ENCODE measurements at places on chromosomes 13 and 19.
A peak's percentile ranks its signal among the peaks of the same experiment; 100 is the strongest.

DNA sequence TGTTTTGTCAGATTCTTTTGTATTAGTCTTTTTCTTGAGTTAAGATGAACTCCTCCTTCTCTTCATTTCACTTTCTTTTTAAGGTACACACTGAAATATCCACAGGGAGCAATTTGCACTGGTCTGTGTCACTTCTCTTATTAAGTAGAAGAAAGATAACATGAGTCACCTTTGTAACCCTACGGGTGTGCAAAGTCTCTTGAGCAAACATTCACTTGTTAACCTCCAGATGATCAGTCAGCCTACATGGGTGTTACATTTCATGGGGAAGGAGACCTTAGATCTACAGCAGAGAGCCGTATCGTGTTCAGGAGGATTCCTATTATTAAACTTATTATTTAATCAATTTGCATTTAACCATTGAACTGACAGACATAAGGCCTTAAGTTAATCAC is 5.1 kb downstream of the ZNF507 start:
- DNase-seq = no peak

DNA sequence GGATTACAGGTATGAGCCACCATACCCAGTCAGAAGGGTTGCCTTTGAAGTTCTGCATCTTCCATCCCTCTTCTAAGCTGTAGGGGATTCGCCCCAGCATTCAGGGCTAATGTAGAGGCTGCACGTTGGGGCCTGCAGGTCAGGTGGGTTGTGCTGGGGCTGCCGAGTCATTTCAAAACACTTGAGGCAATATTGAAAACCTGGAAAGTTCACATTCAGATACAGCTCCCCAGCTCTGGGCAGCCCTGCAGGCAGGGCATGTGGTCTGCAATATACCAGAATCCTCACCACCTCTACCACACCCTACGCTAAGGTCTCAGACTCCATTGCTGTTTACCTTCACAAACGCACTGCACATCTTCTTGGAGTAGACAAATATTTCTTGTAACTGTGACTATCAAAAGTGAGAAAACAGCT is 24.6 kb downstream of the CCNE1 start:
- DNase-seq = no peak

DNA sequence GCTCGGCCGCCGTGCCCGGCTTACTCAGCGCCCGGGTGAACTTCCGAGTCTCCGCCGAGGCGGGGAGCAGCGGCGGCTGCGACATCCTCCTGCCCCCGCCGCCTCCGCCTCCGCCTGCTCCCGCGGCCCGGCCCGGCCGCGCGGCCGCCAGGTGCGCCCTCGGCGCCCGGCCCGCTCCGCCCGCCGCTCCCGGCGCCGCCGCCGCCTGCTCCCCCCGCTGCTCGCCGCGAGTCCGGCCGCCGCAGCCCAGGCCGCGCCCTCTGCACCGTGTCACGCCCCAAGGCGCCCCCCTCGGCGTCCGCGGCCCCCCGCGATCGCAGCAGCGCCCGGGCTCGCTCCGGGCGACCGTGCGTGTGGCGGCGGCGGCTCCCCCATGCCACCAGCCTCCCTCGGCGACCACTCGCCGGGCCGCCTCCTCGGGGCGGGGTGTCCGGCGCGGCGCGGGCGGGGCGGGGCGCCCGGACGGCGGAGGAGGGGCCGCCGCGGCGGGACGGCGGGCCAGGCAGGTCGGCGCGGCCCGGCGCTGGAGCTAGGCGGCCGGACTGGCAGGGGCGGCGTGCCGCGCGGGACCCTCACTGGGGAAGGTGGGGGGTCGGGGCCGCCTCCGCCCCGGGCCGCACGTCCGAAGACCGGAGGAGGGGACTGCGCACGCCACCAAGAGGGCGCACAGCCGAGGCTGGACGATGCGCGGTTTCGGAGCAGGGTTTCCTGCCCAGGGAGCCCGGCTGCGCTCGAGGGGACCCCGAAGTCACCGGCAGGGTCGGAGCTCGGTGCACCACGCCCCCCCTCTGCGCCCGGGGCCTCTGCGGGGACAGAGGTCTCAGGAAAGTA is 108.6 kb upstream of the DOCK9 start:
- DNase-seq = peak; percentile 71

DNA sequence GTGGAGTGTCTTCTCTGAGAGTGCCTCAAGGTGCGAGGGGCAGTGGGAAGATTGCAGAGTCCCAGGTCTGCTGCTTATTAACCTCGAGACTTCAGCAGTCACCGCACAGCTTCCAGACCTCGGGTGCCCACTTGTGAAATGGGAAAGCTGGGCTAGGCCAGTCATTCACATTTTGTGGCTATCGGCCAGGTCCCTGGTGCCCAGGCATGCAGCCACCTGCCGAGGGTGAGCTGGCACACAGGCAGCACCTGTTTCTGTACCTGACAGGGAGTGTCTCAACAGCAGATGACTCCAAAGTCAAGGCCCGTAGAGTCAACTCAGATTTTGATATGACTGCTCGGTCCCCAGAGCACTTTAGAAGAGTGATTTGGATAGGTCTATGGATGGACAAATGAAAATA is 21.9 kb downstream of the UQCRFS1 start:
- no peak for DNase-seq

DNA sequence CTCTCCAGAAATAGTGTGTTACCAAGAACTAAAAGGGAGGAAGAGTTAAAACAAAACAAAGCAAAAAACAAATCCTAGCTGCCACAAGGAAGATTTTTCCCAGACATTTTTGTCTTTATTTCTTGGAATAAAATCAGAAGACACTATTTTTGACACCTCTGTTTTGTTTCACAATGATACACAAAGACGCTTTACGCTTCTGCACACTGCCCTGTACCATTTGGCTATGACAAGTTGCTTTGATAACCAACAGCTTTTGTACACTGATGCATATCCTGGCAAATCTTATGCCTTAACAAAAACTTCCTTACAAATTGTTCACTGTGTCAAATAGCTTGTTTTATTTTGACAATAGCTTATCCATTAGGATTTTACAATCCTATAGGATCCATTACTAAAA is 103.5 kb upstream of the RAP2A start:
- no peak for DNase-seq

GRCh38 chr19:10238172-10238783 is 7.1 kb upstream of the S1PR2 start:
- no peak for DNase-seq

DNA sequence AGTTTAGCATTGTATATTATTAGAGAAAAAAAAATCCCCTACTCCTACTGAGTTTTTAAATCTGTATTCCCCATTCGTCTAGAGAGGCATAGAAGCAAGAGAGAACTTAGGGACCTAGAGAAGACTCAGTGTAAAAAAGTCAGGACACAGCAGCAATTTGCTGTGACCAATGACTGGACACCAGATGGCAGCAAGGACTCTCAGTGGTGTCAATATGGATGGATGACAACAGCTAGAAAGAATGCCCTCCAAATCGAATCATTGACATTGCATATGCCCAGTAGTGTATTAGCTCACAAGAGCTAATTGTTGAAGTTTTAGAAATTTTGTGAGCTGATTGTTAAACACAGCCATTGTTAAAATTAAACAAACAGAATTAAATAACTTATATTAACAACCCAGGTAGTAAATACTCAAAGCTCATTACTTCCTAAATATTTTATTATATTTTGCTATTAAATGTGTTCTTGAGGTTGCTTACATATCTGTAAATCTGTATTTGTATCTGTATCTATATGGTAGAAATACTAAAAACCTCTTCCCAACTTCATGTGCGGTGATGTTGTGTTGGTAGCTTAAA is 43.9 kb downstream of the SIAH3 start:
- no peak for DNase-seq

DNA sequence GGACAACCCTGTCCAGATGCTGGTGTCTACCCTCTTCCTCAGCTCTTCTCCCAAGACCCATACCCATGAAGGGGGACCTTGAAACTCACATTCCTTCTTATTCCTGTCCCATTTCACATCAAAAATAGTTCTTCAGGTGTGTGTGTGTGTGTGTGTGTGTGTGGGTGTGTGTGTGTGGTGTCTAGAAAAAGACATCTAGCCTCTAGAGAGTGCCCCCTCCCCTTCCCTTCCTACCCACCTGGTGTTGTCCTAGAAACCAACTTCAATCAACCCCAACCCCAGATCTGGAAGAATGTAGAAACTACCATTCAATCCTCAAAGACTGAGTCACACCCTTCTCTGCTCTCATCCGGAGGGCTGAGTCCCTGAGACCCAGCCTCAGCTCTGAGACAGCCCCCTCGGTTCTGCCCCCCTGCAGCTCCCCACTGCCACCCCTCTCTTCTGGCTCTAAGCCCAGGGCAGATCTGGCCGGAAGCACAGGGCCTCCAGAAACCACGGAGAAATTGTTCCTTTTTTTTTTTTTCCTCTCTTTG is 3.5 kb downstream of the KCNN4 start:
- no peak for DNase-seq

- no peak for DNase-seq
These were observed 43.1 kb upstream of the ANKRD10 start for GRCh38 chr13:110957931-110958330.

- no peak for DNase-seq
These were observed 93.1 kb downstream of the SPACA7 start for GRCh38 chr13:112469071-112469745.

- no peak for DNase-seq
These were observed 829.8 kb upstream of the SLC10A2 start for GRCh38 chr13:103895835-103896531.

DNA sequence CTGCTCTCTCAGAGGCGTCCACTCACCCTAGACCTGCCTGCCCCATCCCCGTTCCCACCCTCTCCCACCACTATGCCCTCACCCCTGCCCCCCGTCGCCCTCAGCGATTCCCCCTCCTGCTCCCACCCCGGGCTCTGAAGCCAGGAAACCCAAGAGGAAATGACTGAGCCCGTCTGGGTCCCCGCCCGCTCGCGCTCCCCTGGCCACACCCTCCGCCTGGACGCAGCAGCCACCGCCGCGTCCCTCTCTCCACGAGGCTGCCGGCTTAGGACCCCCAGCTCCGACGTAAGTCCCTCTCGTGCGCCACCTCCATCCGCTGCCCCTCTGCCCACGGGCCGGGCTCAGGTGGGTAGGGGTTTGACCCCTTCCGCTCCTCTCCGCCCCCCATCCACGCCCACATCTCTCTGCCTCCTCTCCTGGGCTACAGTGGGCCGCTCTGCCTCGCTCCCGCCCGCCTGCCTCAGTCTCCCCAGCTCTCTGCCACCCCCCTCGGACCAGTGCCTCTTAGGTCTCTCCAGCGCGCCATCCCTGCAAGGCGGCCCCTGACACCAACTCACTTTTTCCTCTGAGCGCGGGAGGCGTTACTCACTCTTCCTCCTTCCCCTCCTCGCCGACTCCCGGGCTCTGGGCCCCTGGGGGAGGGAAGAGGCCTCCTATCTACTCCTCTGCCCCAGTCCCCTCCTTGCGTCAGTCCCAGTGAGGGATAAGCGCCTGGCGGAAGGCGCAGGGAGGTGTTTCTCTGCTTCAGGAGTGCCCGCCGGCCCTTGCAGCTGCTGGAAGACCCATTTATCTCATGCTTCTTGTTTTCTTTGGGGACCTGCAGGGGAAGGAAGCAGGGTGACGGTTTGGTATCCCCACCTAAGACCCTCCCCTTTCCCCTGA is at the start of gene FXYD5:
TSS of gene FXYD5 (plus strand) at position 211 of the 882 bp plus-strand sequence. CDS start 816 bp downstream, outside the sequence.
- DNase-seq = peak; percentile 76

- DNase-seq = no peak
These were observed 428.5 kb downstream of the IRS2 start for GRCh38 chr13:109357751-109358471.

DNA sequence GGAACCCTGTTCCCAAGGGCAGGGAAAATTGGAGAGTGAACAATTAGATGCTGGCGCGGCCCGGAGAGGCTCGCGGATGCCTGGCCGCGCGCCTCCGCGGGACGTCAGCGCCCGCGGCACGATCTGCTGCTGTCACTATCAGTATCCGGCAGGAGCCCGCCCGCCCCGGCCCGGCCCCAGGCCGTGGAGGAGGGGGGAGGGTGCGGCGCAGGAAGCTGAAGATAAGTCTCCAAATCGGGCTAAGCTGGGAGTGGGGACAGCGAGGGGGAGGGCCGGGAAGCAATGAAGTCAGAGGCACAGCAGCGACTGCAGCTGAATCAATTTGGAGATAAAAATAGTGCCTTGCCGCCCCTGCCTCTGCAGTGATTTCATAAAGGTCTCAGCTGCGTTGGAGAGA is 441.5 kb upstream of the KLF12 start:
- DNase-seq = peak; percentile 24

Measured in activated T-helper 9 cell treated with anti-CD3 and anti-CD28 coated beads, Interleukin-2, amount 50 U/mL, for 16 hours (primary cell).